ENCODE measurements at places on chromosomes 2 and 18.

DNA sequence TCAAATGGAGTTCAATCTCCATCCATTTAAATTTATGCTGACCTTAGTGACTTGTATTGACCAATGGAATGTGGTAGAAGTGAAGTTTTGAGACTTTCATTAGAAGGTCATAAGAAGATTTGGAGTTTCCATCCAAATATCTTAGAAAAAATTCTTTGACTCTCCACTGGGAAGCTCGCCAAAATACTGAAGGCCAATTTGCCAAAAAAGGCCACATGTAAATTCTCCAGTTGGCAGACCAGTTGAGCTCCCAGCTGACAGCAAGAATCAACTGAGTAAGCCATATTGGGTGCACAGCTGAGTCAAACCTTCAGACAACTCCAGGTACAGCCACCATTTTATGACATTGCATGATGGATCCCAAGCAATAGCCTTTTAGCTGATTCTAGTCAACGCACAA, 228.3 kb upstream of the SETBP1 start:
- DNase-seq: no peak

- no peak for DNase-seq
Observed at GRCh38 chr2:177211169-177211568, 1.4 kb upstream of the HNRNPA3 start.

DNA sequence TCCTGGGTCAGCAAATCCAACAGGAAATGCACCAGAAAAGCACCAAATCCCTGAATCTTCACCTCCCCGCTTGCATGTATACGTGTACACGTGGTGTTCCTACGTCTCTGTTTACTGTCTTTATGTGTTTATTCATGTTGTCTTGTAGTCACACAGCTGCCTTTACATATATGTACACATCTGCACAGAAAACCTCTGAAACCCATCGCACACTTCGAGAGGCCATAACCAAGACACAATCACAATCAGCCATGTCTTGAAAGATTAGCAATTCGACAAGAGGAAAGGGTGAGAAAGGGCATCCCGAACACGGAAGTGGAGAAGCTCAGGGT, 98.1 kb downstream of the PLB1 start:
- DNase-seq: no peak

GRCh38 chr18:69282371-69282770, 118.3 kb upstream of the DOK6 start:
- no peak for DNase-seq

DNA sequence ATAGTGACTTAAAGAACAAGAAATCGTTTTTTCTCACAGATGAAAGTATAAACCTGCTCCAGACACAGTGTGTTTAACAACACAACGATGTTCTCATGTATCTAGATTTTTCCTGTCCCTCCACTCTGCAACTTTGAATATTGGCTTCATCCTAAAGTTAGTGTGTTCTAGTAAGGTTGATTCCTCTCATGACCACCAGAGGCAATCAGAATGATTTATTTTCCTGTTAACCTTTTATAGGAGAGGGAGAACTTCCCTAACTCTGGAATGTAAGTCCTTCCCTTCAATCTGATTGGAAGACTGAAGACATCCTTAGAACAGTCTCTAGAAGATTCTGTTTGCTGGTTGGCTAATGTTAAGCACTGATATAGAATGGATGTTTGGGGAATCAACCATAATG, 41.0 kb upstream of the TAF4B start:
- no peak for DNase-seq

- DNase-seq: no peak
Observed at GRCh38 chr2:104233591-104233990, 620.3 kb upstream of the POU3F3 start.

DNA sequence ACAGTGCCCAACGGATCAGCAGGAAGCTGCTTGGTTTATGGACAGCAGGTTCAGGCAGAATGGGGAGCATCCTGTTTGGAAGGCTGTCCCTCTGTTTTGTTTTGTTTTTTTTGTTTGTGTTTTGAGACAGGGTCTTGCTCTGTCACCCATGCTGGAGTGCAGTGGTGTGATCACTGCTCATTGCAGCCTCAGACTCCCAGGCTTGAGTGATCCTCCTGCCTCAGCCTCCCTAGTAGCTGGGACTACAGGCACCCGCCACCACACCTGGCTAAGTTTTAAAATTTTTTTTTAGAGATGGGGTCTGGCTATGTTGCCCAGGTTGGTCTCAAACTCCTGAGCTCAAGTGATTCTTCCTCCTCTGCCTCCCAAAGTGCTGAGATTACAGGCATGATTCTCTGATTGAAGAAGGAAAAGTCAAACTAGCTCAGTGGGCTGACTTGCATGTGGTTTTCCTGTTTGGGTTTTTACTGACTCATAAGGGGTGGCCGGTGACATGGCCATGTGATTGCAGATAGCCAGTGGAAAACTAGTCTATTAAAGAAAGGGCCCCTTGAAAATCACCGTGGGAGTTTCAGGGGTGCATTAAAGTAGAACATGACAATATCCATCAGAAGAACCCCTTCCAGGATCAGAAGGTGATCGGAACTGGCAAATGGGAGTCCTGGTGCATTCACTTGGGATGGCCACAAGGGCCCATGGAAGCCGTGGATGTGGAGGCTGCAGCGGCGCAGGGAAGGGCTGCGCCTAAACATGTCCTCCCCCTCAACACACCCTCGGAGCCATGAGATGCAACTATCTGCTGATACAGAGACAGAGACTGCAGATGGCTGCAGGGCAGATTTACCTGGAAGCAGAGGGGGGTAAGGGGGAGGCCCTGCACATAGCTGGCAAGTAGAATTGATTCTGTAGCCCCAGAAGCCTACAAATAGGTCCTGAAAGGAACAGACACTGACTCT, 26.5 kb downstream of the AQP12B start:
- no peak for DNase-seq

DNA sequence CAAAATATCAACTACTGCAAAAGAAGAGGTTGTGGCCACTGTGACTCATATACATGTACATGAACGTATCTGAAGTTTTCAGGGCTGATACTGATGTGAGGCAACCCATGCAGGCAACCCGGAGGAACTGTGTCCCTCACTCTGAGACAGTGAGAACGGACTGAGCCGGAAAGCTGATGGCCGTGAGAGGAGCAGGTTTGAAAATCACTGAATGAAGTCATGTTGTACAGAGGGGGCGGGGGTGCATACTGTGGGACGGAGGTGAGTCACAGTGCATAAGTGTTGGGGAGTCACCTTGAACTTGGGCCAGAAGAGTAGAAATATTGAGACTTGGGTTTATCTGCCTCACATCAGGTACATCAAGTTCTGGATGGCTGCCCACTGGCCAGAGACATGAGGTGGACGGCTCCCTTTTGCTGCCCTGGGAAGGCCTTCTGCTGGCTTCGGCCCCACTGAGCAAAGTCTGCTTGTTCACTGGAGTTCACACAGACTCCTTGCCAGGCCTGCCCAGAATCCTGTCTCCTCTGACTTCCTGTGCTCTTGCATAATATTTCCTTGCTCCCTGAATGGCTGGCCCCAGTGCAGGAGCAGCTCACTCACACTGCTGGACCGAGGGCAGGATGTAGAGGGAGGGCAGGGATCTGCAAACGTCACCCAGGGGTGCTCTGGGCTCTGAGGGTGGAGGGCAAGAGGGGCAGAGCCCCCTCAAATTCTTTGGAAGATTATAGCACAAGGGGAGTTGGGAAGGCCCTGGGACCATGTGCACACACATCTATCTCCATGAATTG, 18.1 kb downstream of the EPAS1 start:
- no peak for DNase-seq

- DNase-seq: no peak
Observed at GRCh38 chr2:144048631-144049060, 471.3 kb downstream of the ZEB2 start.

GRCh38 chr2:164000176-164000575, 264.4 kb upstream of the FIGN start:
- no peak for DNase-seq
